ENCODE measurements at places on chromosomes 4 and X. TPM values are rescaled to one million over a fixed set of nuclear protein-coding genes. Genes with fewer than 3 reads are reported as not detected.

DNA sequence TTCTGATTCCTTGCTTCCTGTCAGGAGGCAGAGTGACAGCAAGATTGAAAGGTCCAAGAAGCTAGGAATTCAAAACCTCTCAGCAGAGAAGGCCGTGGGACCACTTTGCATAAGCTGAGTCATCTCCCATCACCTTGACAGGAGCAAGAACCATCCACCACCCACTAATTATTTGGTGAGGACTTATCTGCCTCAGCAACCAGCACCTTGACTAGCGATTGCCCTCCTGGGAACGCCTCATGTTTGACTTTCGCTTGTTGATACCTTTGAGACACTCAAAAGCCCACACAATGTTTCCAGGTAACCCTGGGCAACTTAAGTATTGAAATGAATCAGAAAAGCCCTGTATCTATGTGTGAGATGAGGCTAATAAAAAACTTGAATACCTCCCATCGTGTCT, 233.5 kb upstream of the GYPA start:
- H3K4me3 ChIP-seq: no peak overlapping the region
- DNase-seq: no peak
- no peaks in the 10 kb centered on the region for H3K27me3 ChIP-seq
- H3K36me3 ChIP-seq: no peaks in the 10 kb centered on the region

- H3K36me3 ChIP-seq: no peaks in the 10 kb centered on the region
- no peaks in the 10 kb centered on the region for H3K4me1 ChIP-seq
- no peak overlapping the region for H3K4me3 ChIP-seq
- H3K27ac ChIP-seq: no peak overlapping the region
Observed at GRCh38 chrX:30751497-30751896, 98.3 kb downstream of the GK start.

DNA sequence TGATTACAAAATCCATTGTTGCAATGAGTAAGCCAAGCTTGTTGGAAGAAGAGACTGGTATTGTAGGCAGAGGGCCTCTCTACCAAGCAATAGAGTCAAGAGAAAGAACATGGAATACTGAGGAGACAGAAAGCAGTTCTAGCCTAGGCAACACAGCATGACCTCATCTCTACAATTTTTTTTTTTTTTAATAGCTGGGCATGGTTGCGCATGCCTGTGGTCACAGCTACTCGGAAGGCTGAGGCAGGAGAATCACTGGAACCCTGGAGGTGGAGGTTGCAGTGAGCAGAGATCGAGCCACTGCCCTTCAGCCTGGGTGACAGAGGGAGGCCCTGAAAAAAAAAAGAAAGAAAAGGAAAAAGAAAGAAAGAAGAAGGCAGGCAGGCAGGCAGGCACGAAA, 11.7 kb upstream of the ZBTB33 start:
- H3K27ac ChIP-seq: no peak overlapping the region
- H3K4me1 ChIP-seq: peaks cover 14% of the 10 kb centered on the region
- no peak overlapping the region for H3K4me3 ChIP-seq
- peak; percentile 0 for DNase-seq
- peaks cover 1% of the 10 kb centered on the region for H3K27me3 ChIP-seq
- H3K36me3 ChIP-seq: no peaks in the 10 kb centered on the region

DNA sequence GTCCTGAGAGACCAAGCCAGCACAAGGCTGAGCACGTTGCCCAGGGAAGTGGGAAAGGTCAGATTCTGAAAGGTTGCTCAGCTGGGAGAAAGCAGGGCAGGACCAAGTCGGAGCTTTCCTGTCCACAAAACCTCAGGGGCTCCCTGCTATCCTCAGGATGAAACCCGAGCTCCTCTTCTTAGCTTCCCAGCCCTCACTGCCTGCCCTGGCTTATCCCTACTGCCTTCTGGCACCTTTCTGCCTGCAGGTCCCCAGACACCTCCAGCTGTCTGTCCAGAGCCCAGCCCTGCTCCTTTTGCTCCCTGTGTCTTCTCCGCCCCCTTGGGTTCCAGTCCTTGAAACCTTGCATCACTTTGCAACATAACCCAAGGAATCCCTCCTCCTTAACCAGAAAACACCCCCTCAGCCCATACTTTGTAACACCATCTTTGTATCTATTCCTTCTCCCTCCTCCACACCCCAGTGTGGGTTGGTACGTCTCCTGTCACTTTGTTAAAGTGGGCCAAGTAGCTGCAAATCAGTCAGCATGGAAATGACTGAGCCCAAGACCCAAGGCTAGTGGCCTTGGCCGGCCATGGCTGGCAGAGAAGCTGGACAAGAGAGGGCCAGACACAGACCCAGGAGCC, 20.0 kb upstream of the PRRG3 start:
- no peak overlapping the region for H3K27ac ChIP-seq
- no peaks in the 10 kb centered on the region for H3K4me1 ChIP-seq
- H3K27me3 ChIP-seq: no peaks in the 10 kb centered on the region
- no peak overlapping the region for H3K4me3 ChIP-seq
- no peak for DNase-seq

DNA sequence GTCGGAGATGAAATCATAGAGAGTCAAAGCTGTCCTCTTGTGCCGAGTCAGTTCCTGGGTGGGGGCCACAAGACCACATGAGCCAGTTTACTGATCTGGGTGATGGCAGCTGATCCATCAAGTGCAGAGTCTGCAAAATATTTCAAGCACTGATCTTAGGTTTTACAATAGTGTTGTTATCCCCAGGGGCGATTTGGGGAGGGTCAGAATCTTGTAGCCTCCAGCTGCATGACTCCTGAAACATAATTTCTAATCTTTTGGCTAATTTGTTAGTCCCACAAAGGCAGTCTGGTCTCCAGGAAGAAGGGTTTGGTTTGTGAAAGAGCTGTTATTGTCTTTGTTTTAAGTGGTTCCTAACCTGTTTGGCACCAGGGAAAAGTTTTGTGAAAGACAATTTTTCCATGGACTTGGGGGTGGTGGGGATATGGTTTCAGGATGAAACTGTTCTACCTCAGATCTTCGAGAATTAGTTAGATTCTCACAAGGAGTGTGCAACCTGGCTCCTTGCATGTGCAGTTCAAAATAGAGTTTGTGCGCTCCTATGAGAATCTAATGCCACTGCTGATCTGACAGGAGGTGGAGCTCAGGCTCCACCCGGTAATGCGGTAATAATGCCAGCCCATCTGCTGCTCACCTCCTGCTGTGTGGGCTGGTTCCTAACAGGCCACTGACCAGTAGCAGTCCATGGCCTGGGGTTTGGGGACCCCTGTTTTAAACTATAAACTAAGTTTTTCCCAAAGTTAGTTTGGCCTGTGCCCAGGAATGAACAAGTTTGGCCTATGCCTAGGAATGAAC, 29.2 kb downstream of the METAP1 start:
- no peak overlapping the region for H3K27ac ChIP-seq
- no peak overlapping the region for H3K4me3 ChIP-seq
- peaks cover 27% of the 10 kb centered on the region for H3K36me3 ChIP-seq

The TNIP2 gene
- 29.1 TPM for total RNA-seq

The CORIN gene
- 0.21 TPM for total RNA-seq

The ZNF711 gene
- total RNA-seq: 0.06 TPM

All from HFFc6 (cell line).